ENCODE measurements at places on chromosomes 16 and 17.
A peak's percentile ranks its signal among the peaks of the same experiment; 100 is the strongest.

DNA sequence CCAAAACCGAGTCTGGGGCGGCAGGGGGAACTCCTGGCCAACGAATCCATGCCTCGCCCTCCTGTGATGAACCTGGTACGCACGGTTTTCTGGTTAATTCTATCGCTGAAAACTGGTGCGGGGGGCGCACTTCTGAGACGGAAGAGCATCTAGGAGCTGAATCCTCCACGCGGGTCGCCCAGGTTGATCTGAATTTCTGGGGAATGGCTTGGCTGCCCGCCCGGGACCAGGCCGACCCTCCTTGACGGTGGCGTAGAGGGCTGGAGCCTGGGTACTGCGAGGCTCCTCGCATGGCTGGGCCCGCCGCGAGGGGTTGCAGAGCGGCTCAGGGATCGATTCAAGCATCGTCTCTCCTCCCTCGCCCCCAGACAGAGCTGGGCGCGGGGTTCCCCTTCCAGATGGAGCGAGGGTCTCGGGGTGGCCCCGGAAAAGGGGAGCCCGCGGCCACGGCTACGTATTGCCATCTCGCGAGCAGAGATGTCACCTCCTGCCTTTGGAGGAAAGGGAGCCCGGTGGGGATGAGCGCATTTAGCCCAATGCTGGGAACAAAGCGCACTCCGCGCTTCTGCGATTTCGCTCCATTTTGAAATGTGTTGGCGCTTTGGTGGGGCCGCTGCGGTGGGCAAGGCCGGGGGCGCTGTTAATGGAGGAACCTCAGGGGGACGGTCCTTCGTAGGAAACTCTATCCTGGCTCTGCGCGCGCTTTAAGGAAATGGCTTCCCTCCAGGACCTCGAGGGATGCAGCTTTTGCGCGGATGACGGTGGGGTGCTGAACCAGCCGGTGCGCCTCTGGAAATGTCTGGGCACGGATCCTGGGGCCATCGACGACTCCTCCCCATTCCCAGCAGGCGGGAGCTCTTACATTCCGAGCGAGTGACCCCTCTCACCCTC, 2.7 kb downstream of the MAPT start:
- DNase-seq: no peak

DNA sequence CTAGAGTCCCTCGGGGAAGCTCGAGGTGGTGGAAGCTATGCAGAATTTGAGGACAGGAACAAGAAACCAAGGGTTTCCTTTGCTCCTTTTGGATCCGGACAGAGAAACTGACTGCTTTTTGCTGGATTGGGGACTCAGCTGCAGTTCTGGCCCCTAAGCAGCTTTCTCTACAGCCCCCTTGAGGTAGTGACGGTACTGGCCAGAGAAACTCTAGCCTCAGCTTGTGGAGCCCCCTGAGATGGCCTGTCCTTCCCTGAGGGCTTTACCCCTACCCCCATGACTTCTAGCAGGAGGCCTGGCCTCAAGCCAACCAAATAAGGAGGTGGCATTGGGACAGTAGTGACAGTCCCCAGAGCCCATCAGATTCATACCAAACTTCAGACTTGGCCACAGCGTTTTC, 118.1 kb downstream of the IRX5 start:
- DNase-seq: no peak

DNA sequence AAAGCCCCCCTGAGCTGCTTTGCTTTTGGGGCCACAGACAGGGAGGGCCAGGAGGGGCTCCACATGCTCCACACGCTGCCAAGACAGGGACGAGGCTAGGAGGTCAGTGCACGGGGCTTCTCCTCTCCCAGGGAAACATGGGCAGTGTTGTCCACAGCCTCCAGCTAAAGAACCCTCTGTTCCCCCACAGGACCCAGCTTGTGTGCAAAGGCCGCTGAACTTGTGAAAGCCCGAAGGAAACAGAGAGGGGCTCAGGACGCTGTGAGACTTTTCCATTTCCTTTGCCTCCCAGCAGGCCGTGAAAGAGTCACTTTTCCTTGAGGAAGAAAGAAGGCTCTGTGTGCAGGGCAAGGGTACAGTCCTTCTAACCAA, 9.7 kb downstream of the CDRT4 start:
- no peak for DNase-seq

DNA sequence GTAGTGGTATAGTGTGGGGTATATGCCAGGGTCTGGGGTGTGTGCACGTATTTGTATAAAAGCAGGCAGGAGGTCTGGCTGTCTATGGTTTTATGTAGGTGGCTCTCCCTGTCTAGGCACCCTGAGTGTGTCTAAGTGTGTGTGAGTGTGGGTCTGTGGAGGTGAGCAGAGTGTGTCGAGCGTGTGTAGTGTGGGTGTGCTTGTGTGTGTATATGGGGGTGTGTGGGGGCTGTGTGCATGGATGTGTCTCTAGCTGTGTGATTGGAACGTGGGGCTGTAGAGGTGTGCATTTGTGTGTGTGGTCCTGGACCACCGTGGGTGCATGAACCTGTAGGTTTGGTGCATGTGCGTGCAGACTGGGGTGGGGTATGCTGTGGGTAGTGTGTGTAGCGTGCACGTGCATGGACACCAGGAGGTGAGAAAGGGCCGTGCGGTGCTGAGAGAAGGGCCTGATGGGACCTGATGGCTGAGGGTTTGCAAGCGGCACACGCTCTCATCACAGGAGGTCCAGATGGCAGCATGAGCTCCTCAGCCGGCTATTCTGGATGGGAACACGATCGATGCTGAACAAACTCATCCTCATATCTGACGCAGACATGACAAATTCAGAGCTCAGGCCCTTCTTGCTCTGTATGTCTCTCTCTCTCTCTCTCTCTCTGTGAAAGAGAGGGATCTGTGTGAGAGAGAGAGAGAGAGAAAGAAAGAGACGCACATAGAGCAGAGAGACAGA, 27.7 kb downstream of the SPACA3 start:
- no peak for DNase-seq

GRCh38 chr17:72411124-72411563, 290.3 kb downstream of the SOX9 start:
- DNase-seq: no peak

DNA sequence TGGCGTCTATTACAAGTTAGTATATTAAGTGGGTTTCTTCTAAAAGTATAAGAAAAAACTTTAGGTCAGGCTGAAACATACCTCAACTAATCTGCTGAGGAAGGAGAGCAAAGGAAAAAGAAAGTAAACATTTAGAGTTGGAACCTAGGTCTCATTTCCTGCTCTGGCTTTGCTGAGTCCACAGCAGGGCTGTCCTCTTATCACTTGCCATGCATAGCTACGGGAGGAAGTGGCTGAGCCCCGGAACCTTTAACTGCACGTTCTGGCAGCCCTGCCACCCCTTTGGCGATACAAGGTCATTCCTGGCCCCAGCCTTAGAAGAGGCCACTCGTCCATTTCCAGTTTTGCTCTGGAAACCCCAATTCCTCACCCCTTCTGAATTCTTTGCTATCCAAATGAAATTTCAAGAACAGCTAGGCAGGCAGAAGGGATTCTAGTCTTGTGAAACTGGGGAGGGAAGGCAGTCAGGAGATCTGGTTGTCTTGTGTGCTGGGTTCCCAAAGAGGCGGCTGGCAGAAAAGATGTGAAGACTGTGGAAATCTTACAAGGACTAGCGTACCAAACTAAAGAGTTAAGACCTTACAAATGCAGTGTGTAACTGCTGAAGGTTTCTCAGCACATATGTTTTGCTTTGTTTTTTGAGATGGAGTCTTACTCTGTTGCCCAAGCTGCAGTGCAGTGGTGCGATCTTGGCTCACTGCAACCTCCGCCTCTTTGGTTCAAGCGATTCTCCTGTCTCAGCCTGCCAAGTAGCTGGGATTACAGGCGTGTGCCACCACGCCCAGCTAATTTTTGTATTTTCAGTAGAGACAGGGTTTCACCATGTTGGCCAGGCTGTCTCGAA, 19.1 kb downstream of the WIPI1 start:
- peak; percentile 44 for DNase-seq

GRCh38 chr16:85418978-85419491, 194.1 kb upstream of the GSE1 start:
- DNase-seq: no peak

DNA sequence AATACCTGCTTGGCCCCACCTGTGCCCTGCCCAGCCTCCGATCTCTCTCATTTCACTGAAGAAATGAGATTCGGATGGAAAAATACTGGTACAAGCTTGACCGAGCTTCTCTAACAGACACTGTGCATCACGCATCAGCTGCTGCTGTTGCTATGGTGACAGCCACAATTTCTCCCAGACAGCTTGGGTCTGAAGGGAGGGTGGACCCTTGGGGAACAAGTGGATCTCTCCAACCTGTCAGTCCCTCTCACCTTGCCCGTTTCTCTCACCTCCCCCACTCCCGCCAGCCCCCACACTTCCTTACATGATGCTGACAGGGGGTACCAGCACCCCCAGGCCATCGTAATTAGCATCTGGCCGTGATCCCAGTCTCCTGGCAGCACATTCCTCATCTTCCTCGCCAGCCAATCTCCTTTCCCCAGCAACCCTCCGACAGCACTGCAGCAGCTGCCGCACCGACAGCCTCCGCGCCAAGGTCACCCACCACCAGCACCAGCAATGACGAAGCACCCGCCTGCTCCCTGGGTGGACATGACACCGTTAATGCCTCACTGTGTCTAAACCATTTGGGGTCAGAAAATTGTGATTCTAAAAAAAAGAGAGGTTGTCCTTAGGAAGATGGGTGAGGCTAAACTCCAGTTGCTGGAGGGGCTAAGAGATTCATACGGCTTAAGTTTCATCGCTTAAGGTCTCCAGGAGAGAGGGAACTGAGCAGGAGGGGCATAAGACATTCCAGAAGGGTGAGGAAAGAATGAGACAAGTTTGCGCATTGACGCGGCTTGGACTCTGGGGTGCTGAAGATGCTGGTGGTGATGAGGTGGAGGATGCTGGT, 58.6 kb upstream of the TNRC6A start:
- DNase-seq: no peak

- DNase-seq: no peak
Measured at GRCh38 chr16:88725609-88726407, 19.5 kb downstream of the CTU2 start.

DNA sequence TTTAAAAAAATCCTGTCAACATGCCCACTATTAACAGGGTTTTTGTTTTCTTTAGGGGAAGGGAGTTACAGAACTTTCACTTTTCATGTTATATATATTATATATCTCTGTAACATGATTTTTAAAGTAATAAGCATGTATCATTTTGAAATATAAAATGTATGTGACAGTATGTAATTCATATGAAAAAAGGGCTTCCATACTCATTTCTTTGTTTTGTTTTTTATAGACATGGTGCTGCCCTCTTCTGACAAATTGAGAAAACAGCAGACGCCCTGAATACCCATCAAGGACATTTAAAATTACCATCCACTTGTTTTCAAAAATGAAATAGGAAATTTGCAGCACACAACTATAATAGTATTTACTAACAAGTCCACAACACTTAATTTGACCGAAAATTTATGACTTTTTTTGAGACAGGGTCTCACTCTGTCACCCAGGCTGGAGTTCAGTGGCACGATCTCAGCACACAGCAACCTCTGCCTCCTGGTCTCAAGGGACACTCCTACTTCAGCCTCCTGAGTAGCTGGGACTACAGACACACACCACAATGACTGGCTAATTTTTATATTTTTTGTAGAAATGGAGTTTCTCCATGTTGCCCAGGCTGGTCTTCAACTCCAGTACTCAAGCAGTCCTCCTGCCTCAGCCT, 30.4 kb downstream of the CFDP1 start:
- DNase-seq: peak; percentile 52

DNA sequence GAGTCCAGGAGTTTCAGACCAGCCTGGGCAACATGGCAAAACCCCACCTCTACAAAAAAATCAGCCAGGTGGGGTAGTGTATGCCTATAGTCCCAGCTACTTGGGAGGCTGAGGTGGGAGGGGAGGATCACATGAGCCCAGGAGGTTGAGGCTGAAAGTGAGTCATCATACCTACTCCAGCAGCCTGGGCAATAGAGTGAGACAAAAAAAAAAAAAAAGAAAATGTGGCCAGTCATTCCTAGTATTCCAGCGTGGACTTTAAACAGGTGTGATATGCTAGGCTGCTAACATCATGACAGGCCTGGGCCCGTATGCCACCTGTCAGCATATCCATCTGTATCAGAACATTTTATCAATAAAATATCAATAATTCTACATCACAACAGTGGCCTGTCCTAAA, 143.3 kb downstream of the AATF start:
- DNase-seq: no peak

- DNase-seq: peak; percentile 59
Measured at GRCh38 chr16:67393111-67393787, at the start of gene TPPP3. Gene TPPP3 (minus strand): TSS chr16:67393498. CDS start chr16:67391111, 2,387 bp downstream.

DNA sequence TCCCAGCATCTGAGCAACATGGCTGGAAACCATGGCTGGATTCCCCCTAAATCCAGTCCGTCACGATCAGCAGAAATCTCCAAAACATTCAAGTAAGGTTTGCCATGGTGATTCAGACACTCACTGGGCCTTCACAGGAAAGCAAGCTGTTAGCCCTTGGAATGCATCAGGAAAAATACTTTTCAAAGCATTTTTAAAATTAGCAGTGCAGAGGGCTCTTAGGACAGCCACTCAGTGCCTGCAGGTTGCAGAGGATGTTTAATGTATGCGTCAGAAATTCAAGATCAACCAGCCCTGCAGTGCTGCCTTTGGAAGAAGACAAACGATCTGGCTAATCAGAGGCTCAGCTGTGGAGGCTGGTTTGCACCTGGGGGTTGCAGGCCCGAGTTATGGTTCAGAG, 50.3 kb downstream of the FOXL1 start:
- DNase-seq: no peak

GRCh38 chr17:64982139-64982915, 63.0 kb upstream of the LRRC37A3 start:
- no peak for DNase-seq

DNA sequence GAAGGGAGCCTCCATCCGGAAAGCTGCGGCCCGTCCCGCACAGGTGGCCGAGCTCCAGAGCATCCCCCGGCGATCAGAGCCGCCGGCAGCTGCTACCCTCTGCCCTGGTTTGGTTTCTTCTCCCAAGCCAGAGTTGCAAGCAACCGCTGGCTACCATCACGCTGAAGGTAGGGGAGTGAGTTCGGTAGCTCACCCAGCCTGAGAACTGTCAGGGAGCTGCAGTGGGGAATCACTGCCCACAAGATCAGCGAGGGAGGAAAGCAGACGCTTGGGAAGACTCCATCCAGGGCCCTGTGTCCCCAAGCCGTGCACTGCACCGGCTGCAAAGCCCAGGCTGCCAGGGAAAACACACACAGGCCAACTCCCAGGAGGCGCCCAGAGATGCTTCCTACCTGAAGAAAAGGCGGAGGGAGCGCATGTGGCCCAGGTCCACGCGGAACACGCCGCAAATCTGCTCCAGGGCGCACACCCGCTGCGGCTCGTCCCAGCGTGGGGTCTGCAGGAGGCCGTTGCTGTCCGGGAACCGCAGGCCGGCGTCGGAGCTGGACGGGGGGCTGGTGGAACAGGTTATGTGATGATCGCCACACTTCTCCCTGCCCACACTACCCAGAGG, 83.3 kb downstream of the TBC1D16 start:
- no peak for DNase-seq

DNA sequence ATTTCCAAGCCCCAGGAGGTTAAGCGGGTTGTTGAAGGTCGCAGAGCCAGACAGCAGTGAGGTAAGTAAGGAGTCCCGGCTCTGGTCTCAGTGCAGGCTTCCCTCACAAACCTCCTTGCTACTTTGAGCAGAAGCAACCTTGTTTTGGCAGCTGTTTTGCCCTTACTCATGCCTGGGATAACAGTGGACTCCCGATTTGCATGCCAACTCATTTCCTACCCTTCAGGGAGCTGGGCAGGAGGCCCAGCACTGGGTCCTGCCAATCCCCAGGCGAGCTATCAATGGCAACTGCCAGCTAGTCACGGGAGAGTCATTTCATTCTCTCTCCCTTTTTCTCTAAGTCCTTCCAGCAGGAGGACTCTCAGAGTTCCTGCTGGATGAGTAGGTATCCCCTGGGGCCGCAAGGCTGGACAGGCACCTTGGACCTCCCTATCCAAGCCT, 72.0 kb upstream of the KSR1 start:
- DNase-seq: no peak

GRCh38 chr17:49523706-49524472, 28.8 kb downstream of the NGFR start:
- no peak for DNase-seq

All from CD4-positive, alpha-beta T cell treated with Interleukin-1 beta for 1 hour (primary cell).